ENCODE measurements at places on chromosomes 6 and 20.

- peak; percentile 91 for DNase-seq
Observed at GRCh38 chr6:34392497-34393190, at the start of gene NUDT3. Gene NUDT3, minus strand, starts transcription at chr6:34392669. Its CDS starts 307 bp downstream, at chr6:34392362.

DNA sequence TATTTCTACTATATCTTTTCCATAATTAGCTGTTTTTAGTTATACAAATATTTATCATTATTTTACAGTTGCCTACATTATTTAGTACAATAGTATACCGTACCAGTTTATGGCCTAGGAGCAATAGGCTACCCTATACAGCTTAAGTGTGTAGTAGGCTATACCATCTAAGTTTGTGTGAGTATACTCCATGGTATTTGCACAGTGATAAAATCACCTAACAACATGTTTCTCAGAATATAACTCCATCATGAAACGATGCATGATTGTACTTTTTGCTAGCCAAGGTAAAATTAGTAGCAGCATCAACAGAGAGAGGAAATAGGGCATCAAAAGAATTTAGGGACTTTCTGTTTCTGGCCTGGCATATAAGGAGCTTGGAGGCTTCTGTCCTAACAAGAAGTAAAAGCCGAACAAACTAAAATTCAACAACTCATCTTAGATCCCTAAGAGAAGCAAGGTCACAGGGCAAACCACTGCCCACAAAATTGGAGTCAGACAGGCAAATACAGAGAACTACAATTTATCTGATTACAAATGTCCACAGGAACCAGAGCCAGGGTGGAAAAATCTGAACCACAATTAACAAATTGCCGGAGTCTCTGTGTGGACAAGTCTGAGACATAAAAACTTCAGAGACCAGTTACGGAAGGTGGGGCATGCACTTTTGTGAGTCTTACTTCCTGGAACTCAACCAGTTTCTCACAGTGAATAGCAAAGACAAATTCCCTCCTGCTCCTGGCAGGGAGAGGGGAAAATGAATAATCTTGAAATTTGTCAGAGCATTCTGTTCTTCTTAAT, 671.4 kb downstream of the RFPL4B start:
- DNase-seq: peak; percentile 96

GRCh38 chr6:143135797-143136561, 75.3 kb downstream of the AIG1 start:
- DNase-seq: no peak

GRCh38 chr6:127816643-127817042, 84.2 kb downstream of the THEMIS start:
- DNase-seq: no peak

DNA sequence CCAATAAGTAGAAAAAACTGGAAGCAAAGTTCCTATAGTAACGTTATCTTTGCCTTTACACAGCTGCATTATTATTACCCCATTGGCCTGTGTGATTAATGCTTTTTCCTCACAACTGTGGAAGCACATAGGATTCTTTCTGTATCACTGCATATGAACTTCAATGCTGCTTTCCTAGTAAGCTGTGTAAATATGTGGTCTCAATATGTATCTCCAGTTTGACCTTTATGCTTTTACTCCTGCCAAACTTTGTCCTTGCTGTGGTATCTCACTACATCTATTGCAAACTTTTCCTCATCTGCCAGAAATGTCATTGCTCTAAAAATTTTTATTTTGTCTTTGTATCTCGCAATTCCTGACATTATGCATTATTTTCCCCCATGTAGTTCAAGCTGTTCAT, 168.6 kb downstream of the ZFAND3 start:
- peak; percentile 43 for DNase-seq

- peak; percentile 97 for DNase-seq
Observed at GRCh38 chr6:100175814-100176310, 181.8 kb upstream of the MCHR2 start.

DNA sequence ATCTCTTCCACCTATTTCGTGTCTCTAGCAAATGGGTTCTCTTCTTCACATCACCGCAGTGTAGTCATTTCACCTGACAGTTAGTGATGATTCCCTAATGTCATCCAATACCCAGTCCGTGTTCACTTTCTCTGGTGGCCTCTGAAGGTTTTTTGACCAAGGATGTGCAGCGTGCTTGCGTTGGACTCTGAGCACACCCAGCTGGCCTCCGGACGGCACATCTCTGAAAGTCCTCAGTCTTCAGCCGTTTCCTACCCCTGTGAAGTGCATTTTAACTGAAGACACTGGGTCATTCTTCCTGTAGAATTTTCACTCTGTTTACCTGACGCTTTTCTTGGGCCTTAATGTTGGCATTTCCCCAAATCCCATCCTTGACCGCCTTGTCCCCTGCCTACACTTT, 98.7 kb downstream of the ERMARD start:
- DNase-seq: no peak

GRCh38 chr6:56756219-56756789, 113.6 kb upstream of the DST start:
- DNase-seq: no peak

GRCh38 chr20:58740356-58741308, 48.0 kb downstream of the NPEPL1 start:
- no peak for DNase-seq

GRCh38 chr20:62952373-62952967, at the start of gene SLC17A9:
Gene SLC17A9, plus strand, starts transcription at chr20:62952709. Its CDS starts 122 bp downstream, at chr20:62952831.
- DNase-seq: peak; percentile 23

GRCh38 chr6:21986703-21987102, 310.1 kb downstream of the PRL start:
- DNase-seq: no peak

- no peak for DNase-seq
Observed at GRCh38 chr6:154139892-154140291, 100.9 kb downstream of the OPRM1 start.

DNA sequence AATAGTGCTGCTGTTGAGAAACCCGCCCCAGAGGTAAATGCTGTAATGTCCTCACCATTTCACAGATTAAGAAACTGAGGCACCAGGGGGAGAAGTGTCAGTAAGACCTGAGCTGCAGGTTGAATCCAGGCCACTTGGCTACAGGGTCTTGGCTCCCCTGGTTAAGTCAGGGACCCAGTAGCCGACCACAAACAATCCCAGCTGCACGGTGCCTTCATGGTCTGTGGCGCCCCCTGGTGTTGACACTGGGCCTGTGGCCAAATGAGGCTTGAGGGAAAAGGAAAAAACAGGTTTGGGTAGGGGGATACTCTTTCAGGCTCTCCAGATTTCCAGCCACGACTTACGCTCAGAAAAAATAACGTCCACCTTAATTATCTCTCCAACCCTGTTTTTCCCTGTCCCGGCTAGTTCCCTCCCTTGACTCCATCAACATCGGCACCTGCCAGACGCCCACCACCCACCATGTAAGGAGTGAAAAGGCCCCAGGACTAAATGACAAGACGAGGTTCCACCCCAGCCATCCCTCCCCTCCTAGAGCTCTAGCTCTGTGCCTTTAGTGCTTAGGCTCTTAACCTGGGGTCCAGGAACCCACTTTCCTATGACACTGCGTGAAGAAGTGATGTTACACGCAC, 47.7 kb upstream of the POLR1H start:
- no peak for DNase-seq

GRCh38 chr20:2869381-2869780, 3.9 kb upstream of the PTPRA start:
- no peak for DNase-seq

GRCh38 chr6:136751991-136752390, 40.3 kb downstream of the MAP3K5 start:
- DNase-seq: no peak

DNA sequence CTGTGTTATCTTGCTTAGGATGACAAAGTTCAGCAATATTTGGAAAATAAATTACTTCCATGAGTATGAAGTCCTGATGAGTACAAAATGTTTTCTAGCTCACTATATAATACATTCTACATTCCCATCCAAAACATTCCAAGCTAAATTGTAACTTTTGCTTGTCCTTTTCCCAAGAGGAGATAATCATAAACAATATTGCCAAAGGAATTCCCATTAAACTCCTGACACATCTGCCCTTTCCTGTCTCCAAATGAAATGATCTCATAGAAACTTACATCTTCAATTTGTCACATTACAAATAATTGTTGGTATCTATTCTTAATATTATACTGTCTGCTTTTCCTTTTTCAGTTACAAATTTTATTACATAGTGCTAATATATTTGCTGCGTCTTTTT, 20.4 kb upstream of the SENP6 start:
- no peak for DNase-seq

GRCh38 chr6:33126101-33126714, 50.4 kb downstream of the HLA-DPB1 start:
- peak; percentile 14 for DNase-seq

DNA sequence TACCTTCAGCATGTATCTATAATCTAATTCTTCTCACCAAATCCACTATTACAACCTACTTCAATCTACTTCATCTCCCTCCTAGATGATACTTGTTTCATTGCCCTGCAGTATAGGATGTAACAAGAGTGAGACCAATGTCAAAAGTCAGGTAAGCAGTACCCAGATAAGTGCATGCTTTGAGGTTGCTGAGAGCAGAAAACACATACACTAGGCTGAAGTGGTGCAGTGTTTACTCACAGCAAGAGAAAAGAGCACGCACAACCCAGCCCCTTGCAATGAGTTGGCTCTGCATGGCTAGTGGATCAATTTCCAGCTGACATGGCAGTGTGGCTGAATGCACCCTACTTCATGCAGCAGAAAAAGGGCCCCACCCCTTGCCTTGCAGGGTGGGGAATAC, 199.9 kb downstream of the EPHA7 start:
- no peak for DNase-seq

GRCh38 chr6:43468748-43469681, 8.4 kb upstream of the TJAP1 start:
- no peak for DNase-seq

All from fibroblast of skin of abdomen (primary cell).